Bronchial epithelial cell (primary cell): ENCODE measurements at places on chromosomes 2 and 18.
A peak's percentile ranks its signal among the peaks of the same experiment; 100 is the strongest.

- peak; percentile 38 for DNase-seq
These were observed 32.8 kb downstream of the GRHL1 start for GRCh38 chr2:9984217-9984739.

GRCh38 chr2:112156152-112156986 lies 18.2 kb downstream of the FBLN7 start:
- DNase-seq, result peak; percentile 18

- DNase-seq, result peak; percentile 16
These were observed 24.8 kb upstream of the TFCP2L1 start for GRCh38 chr2:121309801-121310200.

GRCh38 chr2:58851598-58851997 lies 610.5 kb upstream of the FANCL start:
- no peak for DNase-seq

DNA sequence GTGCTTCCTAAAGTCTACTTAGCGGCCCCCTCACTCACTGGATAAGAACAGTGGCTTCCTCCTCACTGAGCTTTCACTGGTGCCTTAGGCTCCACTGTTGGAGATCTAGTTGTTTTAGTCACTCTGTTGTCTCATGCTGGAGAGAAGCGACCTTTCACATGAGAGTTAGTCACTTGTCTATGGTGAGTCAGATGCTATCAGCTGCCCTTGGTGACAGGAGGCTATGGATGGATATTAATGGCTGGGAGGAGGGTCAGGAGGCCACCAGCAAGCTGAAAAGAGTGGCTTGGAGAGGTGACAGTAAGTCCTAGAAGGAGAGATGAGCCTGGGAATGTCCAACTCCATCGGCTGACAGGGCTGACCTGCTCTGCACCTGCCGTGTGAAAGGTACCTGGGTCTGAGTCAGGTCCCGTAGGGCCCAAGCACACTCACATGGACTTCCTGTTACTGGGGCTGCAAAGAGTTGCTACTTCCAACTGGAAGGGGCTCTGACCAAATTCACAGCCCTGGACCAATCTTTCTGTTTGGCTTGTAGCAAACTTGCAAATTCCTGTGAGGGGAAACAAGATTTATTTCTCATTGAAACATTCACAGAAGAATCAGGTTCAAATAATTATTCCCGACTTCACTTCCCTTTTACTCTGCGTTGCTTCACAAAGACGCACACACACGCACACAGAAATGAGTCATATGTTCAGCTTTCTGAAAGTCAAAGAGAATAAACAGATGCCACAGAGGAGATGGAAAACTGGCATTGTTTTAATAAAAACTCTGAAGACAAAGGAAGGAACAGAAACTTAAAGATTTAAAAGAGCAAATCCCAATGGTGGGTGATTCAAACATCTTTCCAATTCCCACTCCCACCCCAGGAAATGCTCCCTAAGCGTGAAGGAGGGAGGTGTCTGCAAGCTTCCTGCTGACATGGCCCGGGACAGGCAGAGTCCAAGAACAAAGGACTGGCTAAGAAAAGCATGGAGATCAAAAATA lies 203.5 kb upstream of the TWIST2 start:
- peak; percentile 35 for DNase-seq

DNA sequence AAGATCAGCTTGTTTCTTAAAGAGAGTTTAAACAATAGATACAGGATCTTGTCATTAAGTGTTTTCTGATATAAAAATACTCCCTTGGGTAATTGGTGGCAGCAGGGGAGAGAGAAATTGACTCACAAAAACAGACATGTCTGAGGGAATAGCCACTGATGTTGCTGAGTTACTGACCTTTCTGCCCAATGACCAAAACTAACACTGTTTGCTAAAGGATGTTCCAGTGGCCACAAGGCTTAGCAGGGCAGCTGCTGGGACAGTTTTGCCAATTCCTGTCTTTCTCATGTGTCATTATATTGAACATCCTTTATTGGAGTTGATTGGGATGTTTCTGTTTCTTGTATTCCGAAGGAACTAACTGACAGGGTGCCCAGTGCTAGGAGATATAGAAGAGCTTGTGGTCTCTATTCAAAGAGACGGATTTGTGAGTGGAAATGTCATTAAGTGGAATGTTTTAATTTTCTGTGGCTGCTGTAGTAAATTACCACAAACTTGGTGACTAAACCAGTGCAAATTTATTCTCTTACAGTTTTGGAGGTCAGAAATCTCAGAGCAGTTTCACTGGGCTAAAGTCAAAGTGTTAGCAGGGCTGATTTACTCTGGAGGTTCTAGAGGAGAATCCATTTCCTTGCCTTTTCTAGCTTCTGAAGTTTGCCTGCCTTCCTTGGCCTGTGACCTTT lies 124.8 kb upstream of the RMDN2 start:
- no peak for DNase-seq

DNA sequence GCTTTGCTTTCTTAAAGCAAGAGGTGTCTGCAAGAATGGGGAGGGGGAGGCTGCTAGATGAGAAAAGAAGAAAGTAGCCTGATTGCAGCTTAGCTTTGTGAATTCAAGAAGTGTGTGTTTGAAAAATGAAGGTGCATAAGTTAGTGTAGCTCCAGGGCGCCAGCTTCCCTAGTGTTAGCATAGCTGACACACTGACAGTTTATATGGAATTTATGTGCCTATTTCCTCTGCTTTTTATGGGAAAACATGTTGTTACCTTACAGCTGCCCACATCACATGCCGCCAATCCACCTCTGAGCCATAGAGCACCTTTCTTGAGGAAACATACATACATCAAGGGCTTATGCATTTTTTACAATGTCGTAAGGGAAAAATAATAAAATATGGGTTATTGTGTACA lies 536.4 kb upstream of the PIK3C3 start:
- DNase-seq, result no peak

DNA sequence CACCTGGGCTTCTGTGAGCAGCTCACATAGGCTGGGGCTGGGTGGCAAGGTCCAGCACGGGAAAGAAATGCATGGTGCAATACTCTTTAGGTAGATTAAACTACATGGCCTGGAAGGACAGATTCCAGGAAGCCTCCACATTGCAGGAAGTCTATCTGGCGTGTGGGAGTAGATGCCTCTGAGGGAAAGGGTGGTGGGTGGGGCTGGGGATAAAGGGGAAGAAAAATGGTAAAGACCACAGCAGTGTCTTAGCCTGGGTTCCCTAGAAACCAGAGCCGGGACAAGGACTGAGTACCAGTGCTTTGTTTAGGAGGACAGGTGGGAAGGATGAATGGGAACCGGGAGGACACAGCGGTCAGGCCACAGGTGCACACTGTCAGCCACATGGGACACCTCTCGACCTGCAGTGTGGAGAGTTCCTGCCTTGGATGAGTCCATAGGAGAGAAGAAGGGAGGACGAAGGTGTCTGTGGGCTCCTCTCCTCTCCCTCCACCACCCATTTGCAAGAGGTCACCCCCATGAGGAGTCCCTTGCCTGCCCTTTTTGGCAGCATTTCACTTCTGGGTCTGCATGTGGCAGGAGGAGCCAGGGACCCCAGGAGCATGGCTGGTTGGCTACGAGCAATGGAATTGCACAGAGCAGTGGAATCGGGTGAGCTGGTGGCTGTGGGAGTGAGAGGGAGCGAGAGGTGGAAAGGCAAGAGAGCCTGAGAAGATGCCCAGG lies 91.5 kb upstream of the HS6ST1 start:
- no peak for DNase-seq

DNA sequence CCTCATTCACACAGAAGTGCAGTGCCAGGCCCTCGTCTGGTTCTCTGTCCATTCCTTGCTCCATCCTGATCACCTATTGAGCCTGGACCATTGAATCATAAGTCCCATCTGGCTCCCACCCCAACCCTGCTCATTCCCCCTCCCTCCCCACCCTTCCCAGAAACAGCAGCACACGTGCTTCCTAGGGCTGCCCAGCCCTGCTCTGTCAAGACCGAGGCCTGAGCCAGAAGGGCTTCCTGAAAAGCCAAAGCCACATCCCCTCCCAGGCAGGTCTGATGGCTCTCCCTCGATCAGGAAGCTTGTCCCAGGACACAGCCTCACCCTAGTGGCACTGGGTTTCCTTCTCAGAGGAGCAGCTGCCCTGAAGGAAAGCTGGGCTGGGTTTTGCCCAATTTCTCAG lies 79.8 kb upstream of the FZD7 start:
- no peak for DNase-seq

- no peak for DNase-seq
These were observed 36.8 kb downstream of the DPP4 start for GRCh38 chr2:162037028-162037795.

GRCh38 chr2:83251321-83251872 lies 1207.7 kb downstream of the SUCLG1 start:
- DNase-seq, result peak; percentile 0

- peak; percentile 3 for DNase-seq
These were observed 277.9 kb downstream of the DCC start for GRCh38 chr18:52617931-52618330.

GRCh38 chr2:151287513-151288250 lies 1.8 kb downstream of the NMI start:
- no peak for DNase-seq

- no peak for DNase-seq
These were observed 288.4 kb upstream of the TRIB2 start for GRCh38 chr2:12428324-12428723.

DNA sequence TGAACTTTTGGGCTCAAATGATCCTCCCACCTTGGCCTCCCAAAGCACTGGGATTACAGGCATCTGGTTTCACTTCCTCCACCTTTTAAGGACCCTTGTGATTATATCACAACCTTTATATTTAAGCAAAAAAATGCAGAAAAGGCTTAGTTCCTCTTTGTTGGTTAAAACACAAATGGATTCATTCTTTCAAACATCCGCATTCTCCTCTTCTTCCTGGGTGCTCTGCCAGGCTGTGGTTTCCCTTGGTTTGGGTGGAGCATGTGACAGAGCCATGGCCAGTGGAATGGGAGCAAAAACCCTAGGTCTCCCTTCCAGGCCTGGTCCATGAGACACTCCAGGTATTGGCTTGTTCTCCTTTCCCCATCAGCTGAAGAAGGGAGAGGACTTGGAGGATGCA lies 9.9 kb upstream of the SLC66A3 start:
- no peak for DNase-seq

DNA sequence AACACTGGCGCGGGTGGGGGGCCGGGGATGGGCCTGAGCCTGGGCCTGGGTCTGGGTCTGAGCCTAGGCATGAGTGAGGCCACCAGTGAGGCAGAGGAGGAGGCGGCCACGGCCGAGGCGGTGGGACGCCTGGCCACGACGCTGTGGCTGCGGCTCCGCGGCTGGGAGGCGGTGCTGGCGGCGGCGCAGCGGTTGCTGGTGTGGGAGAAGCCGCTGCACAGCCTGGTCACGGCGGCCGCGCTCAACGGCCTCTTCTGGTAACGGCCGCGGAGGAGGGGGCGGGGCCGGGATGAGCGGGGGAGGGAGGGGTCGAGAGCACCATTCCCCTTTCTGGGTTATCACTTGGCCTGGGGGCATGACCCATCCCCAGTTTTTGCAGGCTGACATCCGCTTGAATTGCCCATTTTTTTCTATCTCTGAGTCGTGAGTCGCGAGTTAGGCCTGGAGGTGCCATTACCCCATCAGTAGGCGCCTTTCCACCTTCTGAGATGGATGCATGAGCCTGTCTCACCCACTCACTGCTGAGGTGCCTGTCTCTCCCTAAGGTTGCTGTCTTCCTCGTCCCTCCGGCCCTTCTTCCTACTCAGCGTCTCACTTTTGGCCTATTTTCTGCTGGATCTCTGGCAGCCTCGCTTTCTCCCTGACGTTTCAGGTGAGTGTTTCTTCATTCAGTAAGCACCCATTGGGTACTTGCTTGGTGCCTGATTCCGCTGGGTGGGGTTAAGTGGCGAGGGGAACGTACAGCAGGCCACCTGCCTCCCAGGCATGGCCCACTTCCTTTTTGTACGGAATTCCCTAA lies 501 bp downstream of the RETREG2 start:
- peak; percentile 12 for DNase-seq

DNA sequence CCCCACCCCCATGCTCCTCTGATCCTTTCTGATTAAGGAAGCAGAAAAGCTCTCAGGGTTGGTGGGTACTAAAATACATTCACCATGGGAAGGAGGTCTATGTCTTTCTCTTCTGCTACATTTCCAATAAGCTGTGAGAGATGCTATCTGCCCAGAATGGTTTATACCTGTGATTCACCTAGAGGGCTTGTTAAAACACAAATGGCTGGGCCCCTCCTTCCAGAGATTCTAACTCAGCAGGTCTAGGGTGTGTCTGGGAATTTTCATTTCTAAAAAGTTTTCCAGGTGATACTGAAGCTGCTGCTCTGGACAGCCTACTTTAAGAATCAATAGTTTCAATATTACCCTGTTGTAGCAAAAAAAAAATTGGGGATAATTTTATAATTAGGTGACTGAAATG lies 772.2 kb upstream of the ZEB2 start:
- peak; percentile 70 for DNase-seq
